ENCODE measurements at places on chromosomes 1 and 21.

DNA sequence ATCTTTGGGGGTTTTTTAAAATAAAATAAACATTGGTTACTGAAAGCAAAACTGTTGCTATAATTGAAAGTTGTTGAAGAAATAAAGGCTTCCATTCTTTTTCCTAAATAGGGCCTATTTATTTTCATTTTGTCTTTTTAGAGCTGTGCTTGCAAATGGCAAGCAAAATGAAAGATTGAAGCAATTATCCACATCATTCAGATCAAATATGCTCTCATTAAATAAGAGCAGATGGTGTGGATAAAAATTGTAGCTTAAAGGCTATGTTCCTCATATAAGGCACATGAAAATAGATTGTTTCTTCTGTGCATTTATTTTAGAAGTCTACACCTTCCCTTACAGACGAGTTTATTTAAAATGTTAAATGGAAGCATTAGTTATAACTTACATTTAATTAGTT lies 1317.7 kb downstream of the MRPL39 start:
- DNase-seq, result no peak

DNA sequence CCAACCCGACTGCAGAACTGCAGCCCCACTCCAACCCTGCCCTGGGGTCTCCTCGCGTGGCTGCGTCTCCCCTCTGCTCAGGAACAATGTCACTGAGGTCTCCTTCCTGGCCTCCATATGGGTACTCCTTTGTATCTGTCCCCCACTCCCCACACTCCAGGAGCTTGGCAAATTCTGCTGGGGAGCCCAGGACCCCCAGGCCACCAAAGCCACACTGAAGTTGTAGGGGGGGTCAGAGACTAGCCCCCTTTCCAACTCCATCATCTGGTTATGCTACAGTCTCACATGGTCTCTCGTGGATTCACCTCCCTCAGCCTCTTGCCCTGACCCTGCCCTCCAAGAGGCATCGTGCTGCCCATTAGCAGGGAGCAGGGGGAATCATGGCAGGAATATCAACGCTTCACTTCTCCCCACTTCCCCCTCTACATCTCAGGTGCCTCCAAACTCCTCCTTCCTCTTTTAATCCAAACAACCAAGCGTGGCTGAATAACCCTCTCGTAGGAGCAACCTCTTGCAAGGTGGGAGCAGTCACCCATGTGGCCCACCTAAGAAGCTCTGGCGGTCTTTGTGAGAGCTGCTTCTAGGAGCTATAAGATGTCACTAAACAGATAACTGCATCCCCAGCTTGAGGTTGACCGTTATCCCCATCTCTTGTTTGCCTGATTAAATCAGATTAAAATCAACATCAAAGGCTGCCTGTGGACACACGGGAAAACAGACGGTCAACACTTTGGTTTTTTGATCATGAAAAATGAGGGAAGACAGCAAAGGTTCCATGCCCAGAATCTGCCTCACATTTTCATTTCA lies 86.4 kb downstream of the MIS18A start:
- no peak for DNase-seq

GRCh38 chr1:181430015-181430885 lies 53.1 kb upstream of the CACNA1E start:
- no peak for DNase-seq

- no peak for DNase-seq
Measured at GRCh38 chr1:226444901-226445300, 37.0 kb upstream of the PARP1 start.

DNA sequence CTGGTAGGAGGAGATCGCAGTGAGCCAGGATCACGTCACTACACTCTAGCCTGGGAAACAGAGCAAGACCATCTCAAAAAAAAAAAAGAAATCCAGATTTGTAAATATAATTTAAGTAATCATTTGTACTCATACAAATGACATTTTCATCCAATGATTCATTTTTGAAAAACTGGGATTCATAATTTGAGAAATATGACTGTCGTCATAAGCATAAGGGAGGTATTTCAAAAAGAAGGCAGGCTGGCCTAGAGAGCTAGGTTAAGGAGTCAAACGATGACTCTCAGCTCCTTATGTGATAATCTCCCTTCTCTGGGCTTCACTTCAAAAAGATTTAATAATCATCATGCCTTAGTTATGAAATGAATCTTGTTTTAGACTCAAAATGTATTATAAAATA lies 2.3 kb downstream of the GART start:
- no peak for DNase-seq

GRCh38 chr1:43994794-43995790 lies 3.7 kb downstream of the CCDC24 start:
- DNase-seq, result no peak

DNA sequence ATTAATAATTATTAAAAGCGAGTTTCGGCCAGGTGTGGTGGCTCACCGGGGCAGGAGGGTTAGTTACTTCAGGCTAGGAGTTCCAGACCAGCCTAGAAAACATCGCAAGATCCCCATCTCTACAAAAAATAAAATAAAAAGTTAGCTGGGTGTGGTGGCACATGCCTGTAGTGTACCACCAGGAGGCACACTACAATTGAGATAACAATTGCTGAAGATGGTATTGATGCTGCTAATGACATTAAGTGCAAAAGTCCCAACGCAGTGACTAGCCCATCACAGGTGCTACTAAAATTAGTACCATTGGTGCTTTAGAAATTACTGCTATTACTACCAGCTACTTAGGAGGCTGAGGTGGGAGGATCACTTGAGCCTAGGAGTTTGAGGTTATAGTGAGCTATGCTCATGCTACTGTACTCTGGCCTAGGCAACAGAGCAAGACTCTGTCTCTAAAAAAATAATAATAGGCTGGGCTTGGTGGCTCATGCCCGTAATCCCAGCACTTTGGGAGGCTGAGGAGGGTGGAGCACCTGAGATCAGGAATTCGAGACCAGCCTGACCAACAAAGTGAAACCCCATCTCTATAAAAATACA lies 156.6 kb downstream of the GREM2 start:
- DNase-seq, result no peak

- no peak for DNase-seq
Measured at GRCh38 chr1:26717017-26717491, 21.2 kb downstream of the ARID1A start.

DNA sequence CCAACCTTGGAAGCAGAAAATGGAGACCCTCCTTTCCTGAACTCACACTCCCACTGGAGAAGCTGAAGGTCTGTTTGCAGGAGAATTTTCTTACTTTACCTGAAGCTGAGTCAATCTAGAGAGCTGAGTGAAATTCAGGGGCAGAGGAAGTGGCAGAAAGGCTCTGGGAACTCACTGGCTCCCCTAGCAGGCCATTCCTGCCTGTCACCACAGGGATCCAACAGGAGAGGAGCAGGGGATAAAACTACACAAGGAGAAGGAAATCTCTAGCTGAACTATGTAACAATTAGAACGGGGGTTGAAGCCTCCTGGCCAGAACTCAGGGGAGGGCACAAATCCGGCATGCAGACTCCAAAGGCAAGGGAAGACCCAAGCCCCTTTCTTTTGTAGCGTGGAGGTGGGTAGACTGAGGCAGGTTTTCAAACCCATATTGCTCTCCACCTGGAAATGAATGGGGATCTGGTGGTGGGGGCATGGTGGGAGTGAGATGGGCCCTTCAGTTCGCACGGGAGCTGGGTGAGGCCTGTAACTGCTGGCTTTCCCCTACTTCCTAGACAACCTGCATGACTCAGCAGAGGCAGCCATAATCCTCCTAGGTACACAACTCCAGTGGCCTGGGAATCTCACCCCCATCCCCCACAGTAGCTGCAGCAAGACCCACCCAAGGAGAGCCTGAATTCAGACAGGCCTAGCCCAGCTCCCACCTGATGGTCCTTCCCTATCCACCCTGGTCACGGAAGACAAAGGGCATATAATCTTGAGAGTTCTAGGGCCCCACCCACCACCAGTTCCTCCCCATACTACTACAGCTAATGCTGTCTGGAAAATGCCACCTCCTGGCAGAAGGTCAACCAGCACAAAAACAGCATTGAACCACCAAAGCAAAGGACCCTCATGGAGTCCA lies 158.1 kb downstream of the LTN1 start:
- DNase-seq, result no peak

DNA sequence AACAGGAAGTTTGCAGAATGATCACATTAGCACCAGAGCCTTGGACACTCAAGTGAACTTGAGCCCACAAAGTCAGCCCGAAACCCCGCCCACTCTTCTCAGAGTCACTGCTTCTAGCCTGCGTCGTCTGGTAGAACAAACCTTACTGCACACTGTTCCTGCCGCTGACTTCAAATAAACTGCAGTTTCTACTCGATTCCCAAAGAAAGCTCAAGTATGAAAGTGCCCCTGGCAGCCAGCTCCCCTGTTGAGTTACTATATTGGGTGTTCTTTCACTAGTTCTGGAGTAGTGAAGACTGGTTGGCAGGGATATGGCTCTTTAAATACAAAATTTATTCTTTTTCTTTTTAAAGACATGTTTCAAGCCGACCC lies 164.7 kb downstream of the GALNT2 start:
- DNase-seq, result peak; percentile 77

DNA sequence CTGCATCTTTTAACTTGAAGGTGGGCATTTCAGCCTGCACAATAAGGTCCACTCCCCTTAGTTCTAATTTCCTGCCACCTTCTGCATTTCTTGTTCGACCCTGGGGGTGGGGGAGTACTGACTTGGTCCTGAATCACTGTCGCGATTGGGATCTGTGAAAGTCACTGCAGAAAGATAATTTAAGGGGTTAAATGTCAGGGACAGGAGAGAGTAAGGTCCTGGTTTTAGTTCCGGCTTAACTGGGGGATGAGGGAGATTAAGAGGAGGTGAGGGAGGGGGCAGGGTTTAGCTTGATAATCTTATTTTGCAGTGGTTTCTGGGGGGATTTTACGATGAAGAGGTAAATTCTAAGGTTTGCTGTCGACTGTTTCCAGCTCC lies 128.1 kb downstream of the MRPS6 start:
- DNase-seq, result no peak

GRCh38 chr1:189405419-189405818 lies 1072.2 kb downstream of the BRINP3 start:
- no peak for DNase-seq

DNA sequence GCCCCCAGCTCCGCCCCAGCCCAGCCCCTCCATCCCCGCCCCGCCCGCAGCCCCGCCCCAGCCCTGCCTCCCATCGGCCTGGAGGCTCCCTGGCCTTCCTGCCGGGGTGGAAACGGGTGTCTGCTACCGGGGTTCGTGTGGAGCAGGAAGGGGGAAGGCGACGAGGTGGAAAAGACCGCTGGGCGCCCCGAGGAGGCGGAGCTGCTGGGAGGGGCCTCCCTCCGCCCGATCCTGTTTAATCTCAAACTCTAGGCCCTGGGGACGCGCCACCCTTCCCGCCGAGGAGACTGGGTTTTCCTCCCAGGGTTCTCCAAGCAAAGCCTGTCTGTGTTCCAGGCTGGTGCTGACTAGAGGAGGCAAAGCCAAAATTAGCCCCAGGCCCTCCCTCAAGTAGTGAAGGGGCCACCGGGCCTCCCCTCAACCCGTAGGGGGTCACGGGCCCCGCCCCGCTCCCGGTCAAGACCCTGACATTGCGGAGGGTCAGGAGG lies 16.2 kb upstream of the TTLL10 start:
- DNase-seq, result peak; percentile 66

DNA sequence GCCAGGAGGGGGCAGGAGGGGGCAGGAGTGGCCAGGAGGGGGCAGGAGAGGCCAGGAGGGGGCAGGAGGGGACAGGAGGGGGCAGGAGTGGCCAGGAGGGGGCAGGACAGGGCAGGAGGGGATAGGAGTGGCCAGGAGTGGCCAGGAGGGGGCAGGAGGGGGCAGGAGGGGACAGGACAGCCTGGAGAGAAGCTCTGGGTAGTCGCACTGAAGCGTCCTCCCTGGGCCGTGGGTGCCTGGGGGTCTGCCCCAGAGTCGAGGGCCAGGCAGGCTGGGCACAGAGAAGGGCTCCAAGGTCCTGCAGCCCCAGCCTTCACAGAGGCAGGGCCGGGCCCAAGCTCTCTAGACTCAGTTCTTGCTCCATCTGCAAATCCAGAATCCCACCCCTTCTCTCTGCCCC lies 22.9 kb downstream of the MEGF6 start:
- DNase-seq, result no peak

- DNase-seq, result no peak
Measured at GRCh38 chr1:18556364-18556763, 74.3 kb upstream of the PAX7 start.
